ENCODE measurements at places on chromosomes 2 and 18.

GRCh38 chr2:233481368-233482142 lies 85.0 kb downstream of the USP40 start:
- no peak for DNase-seq

DNA sequence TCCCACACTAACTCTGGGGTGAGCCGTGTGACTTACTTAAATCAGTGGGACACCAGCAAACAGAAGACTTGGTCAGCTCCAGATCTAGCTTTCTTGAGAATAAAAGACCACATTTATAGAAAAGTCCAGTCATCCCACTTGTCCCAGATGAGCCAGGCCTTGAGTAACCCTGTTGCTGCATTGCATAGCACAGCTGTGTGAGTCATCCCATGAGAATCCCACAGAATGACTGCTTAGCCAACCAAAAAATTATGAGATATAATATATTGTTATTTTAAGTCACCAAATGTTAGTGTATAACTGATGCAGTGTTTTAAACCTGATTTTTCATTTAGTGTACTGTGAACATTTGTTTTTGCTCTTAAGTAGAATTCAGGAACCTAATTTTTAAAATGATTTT lies 94.2 kb upstream of the FSHR start:
- no peak for DNase-seq

DNA sequence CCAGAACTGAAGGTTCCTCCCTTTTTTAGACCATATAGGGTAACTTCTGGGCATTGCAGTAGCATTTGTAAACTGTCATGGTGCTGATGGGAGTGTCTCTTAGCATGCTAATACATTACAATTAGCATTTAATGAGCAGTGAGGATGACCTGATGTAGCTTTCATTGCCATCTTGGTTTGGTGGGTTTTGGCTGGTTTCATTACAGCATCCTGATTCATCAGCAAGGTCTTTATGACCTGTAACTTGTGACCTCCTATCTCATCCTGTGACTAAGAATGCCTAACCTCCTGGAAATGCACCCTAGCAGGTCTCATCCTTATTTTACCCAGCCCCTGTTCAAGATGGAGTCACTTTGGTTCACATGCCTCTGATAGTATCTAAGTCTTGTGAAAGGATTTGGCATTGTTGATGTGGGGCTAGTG lies 159.0 kb downstream of the TMX3 start:
- DNase-seq: no peak

GRCh38 chr2:43481927-43482542 lies 113.8 kb downstream of the THADA start:
- DNase-seq: peak; percentile 53

DNA sequence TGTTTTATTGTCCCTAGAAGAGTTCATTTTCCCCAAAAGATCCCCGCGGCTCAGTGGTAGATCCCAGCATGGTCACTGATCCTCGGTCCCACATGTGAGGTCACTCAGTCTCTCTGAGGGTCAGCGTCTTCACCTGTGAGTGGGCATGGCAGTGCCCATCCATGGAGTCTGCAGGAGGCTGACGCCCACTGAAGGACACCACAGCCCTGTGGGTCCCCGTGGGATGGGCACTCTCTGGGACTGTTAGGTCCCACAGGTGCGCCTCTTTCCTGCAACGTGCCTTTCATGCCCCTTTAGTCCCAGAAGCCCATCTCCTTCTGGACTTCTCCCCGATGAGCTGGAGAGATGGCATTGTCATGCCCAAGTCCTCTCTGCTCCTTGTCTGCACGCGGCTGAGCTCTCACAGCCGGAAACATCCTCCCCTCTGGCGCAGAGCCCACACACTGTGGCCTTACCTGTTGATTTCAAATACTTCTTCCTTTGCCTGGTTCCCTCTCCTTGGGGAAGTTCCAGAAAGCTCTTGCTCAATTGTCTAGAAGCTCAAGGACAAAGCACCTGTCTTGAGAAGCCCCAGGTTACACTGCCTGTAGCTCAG lies 75.9 kb downstream of the PTGR3 start:
- no peak for DNase-seq

DNA sequence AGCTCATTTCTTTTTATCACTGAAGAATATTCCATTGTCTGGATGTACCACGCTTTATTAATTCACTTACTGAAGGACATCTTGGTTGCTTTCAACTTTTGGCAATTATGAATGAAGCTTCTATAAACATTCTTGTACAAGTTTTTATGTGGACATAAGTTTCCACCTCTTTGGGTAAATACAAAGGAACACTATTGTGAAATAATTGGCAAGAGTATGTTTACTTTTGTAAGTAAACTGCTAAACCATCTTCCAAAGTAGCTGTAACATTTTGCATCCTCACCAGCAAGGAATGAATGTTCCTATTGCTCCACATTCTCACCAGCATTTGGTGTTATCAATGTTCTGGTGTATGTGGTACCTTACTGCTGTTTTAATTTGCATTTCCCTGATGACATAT lies 15.8 kb upstream of the VWC2L start:
- no peak for DNase-seq

- no peak for DNase-seq
Observed at GRCh38 chr18:79685281-79685680, 5.7 kb downstream of the CTDP1 start.

- DNase-seq: no peak
Observed at GRCh38 chr18:36249392-36249791, 48.1 kb upstream of the FHOD3 start.

GRCh38 chr2:39301352-39301751 lies 57.6 kb upstream of the CDKL4 start:
- no peak for DNase-seq

DNA sequence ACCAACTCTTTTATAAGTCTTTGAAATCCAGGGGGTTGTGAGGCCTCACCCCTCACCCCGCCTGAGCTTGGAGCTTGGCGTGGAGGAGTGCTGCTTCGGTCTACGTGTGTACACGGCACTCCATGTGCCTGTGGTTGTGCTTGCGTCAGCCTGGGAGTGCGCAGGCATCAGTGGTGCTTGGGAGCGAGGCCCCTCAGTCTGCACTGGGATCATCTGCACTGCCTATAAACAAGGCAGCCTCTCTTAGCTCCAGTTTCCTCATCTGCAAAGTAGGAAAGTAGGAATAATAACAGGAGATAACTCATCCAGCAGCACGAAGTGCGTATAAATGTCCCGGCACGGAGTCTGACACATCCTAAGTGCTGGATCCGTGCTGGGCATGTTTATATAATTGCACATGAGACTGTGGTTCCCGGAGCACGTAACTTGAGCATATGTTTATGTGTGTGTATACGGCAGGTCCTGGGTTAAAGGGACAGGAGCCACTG lies 1.2 kb downstream of the GYPC start:
- peak; percentile 65 for DNase-seq

GRCh38 chr2:168314236-168314635 lies 66.8 kb upstream of the STK39 start:
- DNase-seq: no peak

DNA sequence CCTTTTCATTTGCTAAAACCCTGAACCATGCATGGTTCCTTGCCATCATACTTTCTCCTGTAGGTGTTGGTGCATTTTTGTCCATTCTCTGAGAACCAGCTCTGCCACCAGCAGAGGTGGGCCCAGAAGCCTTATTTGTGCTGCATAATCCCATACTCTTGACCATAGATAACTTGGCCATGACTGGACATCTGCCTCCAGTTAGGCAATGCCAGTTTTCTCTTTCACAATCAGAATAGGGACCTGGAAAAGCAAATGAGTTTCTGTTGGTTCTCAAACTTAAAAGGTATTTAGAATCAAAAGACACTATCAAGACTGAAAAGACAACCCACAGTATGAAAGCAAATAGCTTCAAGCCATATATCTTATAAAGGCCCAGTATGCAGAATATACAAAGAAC lies 167.3 kb downstream of the MAIP1 start:
- DNase-seq: no peak

DNA sequence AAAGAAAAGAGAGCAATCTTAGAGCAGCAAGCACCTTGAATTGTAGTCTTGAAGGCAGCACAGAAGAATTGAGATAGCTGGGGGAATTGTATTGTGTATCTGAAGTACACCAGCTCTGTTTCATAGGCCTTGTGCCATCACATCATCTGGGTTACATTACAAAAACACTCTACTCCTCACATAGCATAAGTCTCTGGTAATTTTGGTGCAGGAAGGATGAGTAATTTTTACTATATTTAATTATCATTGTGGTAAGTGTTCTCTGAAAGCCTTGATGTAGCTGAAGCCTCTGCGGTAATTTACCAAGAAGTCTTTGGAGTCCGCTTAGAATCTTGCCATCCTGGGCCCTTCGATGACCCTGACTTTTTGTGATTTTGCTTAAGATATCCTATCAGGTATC lies 291.1 kb downstream of the ARHGAP15 start:
- DNase-seq: no peak
